ENCODE measurements at places on chromosomes 4 and X.

GRCh38 chr4:38909015-38909414, 41.4 kb downstream of the FAM114A1 start:
- no peak for DNase-seq

GRCh38 chrX:136015016-136015415, 29.8 kb downstream of the SLC9A6 start:
- no peak for DNase-seq

DNA sequence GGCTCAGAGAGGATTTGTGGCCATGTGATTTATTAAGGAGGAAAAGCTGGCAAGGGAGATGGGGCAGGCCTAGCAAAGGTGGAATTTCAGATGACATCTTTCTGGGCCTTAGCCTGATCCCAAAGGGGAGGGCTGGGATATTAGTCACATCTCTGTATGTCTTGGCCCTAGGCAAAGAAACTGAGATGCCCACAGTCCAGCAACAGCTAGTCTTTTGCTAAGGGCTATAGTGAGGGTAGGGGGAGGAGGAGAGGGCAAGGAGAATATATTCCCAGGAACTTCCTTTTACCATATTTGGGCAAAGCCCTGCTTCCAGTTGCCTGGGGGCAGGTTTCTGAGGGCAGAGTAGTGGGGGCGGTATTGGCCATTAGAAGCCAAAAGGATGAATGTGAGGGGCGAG, 209.8 kb upstream of the NR3C2 start:
- DNase-seq, result no peak

DNA sequence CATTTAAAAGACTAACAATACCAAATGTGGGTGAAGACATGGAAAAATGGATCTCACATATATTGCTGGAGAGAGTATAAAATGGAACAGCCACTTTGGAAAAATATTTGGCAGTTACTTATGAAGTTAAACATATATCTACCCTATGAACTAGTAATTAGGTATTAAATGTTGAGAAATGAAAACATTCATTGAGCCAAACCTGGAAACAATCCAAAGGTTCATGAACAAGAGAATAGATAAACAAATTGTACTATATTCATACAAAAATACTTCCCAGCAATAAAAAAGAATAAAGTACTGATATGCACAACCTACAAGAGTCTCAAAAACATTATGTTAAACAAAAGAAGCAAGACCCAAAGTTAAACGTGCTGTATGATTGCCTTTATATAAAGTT, 4.0 kb upstream of the EGF start:
- no peak for DNase-seq

Measured in fibroblast of skin of left biceps (primary cell).